ENCODE measurements at places on chromosomes 6 and 20.

DNA sequence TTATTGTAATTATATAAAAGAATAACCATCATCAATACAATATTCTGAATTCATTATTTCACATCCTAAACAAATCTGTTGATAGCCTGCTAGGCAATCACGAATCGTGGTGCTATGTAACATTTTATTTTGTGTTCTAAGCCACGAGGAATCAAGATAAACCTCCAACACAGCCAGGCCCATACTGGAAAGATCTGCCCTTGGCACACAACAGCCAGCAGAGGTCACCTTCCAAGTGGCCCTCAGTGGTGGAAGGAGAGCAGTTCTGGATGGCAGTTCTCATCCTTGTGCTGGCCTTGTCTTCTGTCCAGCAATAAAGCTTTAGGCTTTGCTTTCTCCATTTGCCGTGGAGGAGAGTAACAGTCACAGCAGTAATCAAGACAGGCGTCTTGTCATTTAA is 13.2 kb downstream of the ZNF831 start:
- no peak for DNase-seq

- DNase-seq, result no peak
These were observed 79.5 kb downstream of the AGPAT4 start for GRCh38 chr6:161194374-161194773.

- DNase-seq, result no peak
These were observed 8.9 kb downstream of the SMLR1 start for GRCh38 chr6:130836055-130836640.

GRCh38 chr6:135257631-135258405 is 76.7 kb downstream of the MYB start:
- no peak for DNase-seq

- DNase-seq, result no peak
These were observed 51.6 kb upstream of the ASIP start for GRCh38 chr20:34189572-34190163.

GRCh38 chr20:63957004-63957689 is 931 bp upstream of the UCKL1 start:
- peak; percentile 78 for DNase-seq

- no peak for DNase-seq
These were observed 42.2 kb downstream of the CD164 start for GRCh38 chr6:109339906-109340678.

DNA sequence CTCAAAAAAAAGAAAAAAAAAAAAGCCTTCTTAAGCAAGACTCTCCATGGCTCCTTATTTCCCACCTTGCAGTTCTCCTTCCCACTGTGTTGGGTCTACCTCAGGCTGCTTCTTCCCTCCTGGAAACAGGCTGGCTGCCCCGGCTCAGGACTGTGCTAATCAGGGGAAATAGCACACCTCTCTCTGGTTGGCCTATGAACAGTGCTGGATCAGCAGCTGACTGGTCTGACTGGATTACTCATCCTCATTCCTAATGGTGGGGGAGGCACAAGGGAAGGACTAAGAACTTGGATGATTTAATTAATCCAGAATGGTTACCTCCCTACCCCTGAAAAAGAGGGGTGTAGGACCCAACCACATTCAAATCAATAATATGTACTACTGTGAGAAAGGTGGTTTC is 3.9 kb upstream of the SRSF3 start:
- no peak for DNase-seq

DNA sequence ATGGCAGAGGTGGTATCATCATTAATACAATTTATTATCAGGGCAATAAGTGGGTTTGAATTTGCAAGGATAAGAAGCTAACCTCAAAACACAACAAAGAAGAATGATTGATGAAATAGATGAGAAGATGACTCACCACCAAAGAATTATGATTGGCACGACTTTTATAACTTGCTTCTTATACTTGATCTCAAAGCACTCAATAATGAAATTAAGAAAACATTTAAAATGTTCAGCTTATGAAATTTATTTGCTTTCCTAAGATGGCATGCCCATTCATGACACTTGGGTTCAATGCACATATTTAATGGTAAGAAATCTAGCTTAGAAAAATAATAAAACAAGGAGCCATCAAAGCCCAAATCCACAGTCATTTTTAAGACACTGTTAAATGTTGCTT is 477.5 kb downstream of the GJA1 start:
- DNase-seq, result no peak

DNA sequence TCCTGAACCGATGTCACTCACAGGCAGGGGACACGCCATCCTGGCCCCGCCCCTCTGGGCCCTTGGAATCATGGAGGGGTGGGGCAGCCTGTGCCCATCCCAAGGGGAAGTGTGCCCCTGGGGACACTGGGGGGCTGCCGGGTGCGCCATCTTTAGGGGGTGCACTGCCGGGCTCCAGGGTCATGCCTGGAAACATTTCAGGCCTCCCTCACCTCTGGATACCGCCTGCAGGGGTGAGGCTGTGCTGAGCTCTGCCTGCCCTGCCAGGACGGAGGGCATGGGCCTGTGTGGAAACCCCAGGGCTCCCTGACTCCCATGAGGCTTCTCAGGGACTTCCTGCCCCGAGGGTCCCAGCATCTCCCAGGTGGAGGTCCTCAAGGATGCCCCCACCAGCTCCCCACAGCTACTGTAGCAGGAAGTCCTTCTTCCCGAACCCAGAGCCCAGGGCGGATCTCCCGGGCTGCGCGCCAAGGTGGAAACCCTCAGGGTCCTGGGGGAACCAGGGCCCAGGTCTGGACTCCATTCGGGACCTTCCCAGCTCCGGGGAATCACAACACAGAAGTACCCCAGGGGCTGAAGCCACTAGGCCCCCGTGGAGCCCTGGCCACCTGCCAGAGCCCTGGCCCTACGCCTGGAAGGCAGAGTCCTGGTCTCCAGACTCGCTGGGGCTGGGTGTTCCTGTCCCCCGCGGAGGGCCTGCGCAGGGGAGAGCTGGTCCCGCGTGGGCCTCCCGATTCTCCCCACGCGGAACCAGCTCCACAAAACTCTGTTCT is 15.6 kb downstream of the CHRNA4 start:
- no peak for DNase-seq

GRCh38 chr20:58688840-58689239 is 3.8 kb upstream of the NPEPL1 start:
- no peak for DNase-seq

DNA sequence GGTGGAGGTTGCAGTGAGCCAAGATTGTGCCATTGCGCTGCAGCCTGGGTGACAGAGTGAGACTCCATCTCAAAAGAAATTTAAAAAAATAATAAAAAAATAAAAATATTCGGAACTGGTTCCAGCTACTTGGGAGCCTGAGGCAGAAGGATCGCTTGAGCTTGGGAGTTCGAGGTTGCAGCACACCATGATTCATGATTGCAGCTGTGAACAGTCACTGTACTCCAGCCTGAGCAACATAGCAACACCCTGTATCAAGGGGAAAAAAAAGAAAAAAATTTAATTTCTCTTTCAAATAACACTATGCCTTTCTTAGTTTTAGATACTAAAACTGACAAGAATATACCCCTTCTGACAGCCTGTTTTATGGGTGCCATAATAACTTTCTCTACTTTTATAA is 10.5 kb downstream of the KDM1B start:
- DNase-seq, result no peak

- no peak for DNase-seq
These were observed 751.5 kb downstream of the EPHA7 start for GRCh38 chr6:92667843-92668242.

- DNase-seq, result no peak
These were observed 188.8 kb upstream of the BTBD3 start for GRCh38 chr20:11728937-11729336.

GRCh38 chr6:98310443-98310842 is 523.9 kb upstream of the POU3F2 start:
- no peak for DNase-seq

- DNase-seq, result no peak
These were observed 33.9 kb downstream of the EDN1 start for GRCh38 chr6:12324099-12324498.

DNA sequence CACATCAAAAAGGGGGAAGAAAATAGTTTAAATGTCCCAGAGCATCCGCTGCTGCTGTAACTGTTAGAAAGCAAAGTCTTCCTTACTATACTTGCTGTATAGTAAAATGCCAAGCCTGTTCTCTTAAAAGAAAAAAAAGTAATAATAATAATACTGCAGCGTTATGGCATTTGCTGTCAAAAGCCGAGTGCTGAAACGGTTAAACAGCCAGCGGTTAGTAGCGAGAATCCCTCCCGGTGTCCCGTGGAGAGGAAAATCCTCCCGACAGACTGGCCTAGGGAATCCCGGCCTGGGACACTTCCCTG is 19.5 kb upstream of the NFATC2 start:
- DNase-seq, result no peak

GRCh38 chr6:133360194-133360593 is 119.0 kb downstream of the EYA4 start:
- no peak for DNase-seq

GRCh38 chr6:161079566-161080262 is 88.1 kb downstream of the MAP3K4 start:
- no peak for DNase-seq

DNA sequence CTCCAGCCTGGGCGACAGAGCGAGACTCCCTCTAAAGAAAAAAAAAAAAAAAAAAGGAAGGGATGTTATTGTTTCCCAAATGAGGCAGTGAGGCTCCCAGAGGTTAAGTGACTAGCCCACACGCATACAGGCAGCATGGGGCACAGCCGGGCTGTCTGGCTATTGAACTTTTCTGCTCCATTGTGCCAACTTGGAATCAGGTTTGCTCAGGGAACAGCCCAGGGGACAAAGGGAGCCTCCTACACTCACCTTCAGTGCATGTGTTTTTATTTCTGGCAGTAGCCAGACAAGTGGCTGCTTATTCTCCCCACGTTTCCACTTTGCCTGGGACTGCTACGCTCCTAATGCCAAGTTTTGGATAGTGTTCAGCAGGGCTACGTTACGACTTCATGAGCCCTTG is 10.7 kb downstream of the ETV7 start:
- no peak for DNase-seq

- no peak for DNase-seq
These were observed 161.2 kb downstream of the EYA2 start for GRCh38 chr20:47055699-47056369.

DNA sequence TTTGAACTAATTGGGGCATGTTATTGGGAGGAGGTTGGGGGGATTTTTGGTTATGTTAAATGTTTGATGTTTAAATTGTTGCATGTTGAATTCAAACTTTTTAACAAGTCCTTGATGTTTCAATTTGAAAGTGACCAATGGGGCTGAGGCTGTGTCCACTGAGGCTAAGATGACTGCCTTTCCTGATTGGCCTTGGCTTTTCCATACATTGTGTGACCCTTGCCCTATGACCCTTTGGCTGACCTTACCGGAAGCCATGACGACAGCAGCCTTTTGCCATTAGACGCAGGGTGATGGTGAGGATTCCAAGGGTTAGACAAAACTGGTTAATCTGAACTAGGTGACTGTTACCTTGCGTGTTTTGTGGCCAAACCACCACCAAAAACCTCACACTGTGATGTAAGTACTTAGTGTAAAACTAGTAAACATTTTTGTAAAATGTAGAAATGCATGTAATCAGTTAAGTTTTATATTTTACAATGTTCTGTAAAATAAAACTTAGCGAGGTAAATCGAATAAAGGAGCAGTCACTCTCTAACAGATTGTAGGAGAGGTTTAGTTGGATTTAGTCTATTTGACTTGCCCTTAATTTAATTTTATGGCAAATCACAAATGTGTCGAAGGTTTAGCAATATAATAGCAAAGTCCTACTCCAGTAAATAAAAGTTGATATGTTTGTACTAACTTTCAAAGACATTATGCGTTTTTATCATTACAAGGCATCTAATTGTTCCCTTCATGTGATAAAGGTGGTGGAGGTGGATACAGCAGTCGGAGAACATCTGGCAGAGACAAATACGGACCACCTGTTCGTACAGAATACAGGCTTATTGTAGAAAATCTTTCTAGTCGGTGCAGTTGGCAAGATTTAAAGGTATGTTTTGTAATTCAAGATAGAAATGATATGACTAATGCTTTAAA is 1.6 kb downstream of the SRSF6 start:
- DNase-seq, result no peak

DNA sequence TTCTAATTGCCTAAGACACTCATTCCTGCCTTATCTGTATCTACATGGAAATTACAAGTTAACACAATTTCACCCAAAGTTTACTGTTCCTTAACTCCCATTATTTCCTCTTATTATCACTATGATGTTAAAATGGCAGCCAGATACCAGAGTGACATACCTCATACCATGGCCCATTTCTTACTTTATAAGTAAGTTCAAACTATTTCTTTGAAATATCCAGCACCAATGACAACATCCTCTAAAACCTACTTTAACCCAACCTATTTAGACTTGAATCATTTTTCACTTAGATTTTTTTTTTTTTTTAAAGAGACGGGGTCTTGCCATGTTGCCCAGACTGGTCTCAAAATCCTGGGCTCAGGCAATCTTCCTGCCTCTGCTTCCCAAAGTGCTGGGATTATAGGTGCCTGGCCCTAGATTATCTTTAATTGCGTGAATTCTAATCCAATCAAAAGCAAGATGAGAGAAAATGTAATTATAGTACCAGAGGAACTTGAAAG is 10.0 kb downstream of the REV3L start:
- no peak for DNase-seq

All from GM20000 (cell line).